ENCODE measurements at places on chromosomes 1 and 21.

GRCh38 chr1:37609002-37609401 lies 13.3 kb upstream of the GNL2 start:
- no peaks in the 10 kb centered on the region for H3K4me1 ChIP-seq
- H3K4me3 ChIP-seq = no peak overlapping the region
- H3K36me3 ChIP-seq = no peaks in the 10 kb centered on the region
- H3K27ac ChIP-seq = no peak overlapping the region
- DNase-seq = no peak

GRCh38 chr1:104801344-104801743 lies 1051.6 kb downstream of the AMY1C start:
- H3K27me3 ChIP-seq = no peaks in the 10 kb centered on the region
- H3K36me3 ChIP-seq = no peaks in the 10 kb centered on the region
- DNase-seq = no peak
- H3K4me3 ChIP-seq = no peak overlapping the region
- no peaks in the 10 kb centered on the region for H3K4me1 ChIP-seq

DNA sequence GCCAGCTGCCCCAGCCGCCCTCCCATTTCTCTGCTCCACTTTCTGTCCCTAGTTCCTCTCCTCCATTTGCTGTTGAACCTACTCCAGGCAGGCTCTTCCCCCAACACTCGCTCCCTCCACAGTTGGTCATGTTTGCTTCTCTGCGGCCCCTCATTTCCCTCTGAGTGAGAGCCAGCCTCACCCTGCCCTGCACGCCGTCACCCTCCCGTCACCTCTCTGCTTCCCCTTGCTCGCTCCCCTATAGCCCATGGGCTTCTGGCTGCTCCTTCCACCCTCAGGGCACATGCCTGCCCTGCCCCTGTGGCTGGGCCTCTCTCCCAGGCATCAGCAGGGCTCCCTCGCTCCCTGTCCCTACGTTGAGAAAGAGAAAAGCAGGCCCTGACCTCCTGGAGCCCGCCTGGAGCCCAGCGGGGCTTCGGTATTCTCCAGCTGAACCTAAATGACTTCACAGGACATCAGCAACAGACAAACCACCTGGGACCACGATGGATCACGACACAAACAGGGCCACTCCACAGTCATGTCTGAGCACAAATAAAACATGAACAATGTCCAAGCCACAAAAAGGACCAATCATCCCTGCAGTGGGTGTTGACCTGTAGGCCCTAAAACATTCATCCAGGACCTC lies 13.3 kb upstream of the THEMIS2 start:
- H3K27ac ChIP-seq = no peak overlapping the region
- DNase-seq = no peak
- no peaks in the 10 kb centered on the region for H3K27me3 ChIP-seq

DNA sequence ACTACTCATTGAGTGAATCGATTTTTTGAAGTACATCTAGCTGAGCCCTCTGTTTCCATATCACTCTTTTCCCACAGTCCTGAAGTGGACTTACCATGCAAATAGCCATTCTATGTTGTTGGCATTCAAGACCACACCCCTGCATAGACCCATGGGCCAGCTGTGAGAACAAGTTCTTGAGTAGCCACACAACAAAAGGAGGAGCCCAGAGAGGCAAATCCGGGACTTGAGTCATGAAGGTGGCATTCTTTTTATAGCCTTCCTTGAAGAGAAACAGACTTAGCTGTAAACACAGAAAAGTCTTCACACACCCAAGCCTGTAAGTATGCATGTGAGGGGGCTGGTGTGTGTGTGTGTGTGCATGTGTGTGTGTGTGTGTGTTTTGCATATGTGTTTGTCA lies 13.8 kb upstream of the SPRR5 start:
- H3K27me3 ChIP-seq = no peaks in the 10 kb centered on the region
- no peak overlapping the region for H3K4me3 ChIP-seq
- H3K36me3 ChIP-seq = no peaks in the 10 kb centered on the region
- no peak overlapping the region for H3K27ac ChIP-seq

- H3K27me3 ChIP-seq = no peaks in the 10 kb centered on the region
- DNase-seq = no peak
- H3K4me1 ChIP-seq = no peaks in the 10 kb centered on the region
- H3K36me3 ChIP-seq = no peaks in the 10 kb centered on the region
- no peak overlapping the region for H3K4me3 ChIP-seq
- H3K27ac ChIP-seq = no peak overlapping the region
Measured at GRCh38 chr1:103327054-103327719, 198.3 kb upstream of the RNPC3 start.

DNA sequence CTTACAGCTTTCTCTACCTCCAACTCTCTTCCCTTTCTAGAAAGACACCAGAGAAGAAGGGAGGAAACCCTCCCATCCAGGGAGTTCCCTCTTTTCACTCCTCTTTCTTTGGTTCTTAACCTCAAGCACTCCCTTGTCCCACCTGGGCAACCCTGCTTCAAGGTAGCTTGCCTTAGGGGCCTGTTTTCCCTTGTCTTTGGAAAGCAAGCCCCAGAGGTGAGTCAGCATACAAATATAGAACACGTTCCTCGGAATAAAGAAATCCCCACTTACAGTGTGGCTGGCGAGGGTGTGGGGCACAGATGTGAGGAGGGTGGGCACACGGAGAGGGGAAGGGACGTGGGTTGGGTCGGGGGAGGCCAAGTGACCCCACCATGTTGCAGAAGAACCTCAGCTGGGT lies 26.1 kb upstream of the KCNE2 start:
- DNase-seq = no peak
- H3K4me3 ChIP-seq = no peak overlapping the region
- no peaks in the 10 kb centered on the region for H3K36me3 ChIP-seq
- no peaks in the 10 kb centered on the region for H3K4me1 ChIP-seq

Data from Panc1 (cell line).